Astrocyte of the cerebellum (primary cell): ENCODE measurements at places on chromosomes 6 and 20.

- no peak for DNase-seq
These were observed 48.1 kb downstream of the PLAGL1 start for GRCh38 chr6:143959927-143960326.

GRCh38 chr6:84836366-84836765, 72.0 kb upstream of the TBX18 start:
- no peak for DNase-seq

- no peak for DNase-seq
These were observed 9.7 kb downstream of the TIAM2 start for GRCh38 chr6:155004576-155005372.

GRCh38 chr20:51404297-51405060, 138.0 kb downstream of the NFATC2 start:
- DNase-seq, result no peak

DNA sequence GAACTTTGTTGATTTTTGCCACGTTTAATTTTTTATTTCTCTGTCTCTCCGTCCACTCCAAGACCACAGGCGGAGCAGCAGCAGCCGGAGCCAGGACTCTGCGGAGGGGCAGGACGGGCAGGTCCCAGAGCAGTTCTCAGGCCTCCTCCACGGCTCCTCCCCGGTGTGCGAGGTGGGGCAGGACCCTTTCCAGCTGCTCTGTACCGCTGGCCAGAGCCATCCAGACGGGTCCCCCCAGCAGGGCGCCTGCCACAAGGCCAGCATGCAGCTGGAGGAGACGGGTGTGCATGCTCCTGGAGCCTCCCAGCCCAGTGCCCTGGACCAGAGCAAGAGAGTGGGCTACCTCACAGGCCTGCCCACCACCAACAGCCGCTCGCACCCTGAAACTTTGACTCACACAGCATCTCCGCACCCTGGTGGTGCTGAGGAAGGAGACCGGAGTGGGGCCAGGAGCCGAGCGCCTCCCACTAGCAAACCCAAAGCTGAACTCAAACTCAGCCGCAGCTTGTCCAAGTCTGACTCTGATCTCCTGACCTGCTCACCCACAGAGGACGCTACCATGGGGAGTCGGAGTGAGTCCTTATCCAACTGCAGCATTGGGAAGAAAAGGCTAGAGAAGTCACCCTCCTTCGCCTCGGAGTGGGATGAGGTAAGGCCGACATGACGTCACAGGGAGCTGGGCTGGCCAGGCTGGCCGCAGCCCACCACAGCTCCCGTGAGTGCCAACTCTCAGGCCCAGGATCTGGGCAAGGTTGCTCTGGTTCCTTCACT, 123.5 kb downstream of the TCP11 start:
- no peak for DNase-seq

GRCh38 chr20:46799781-46800408, 90.4 kb downstream of the SLC2A10 start:
- DNase-seq, result no peak

- DNase-seq, result peak; percentile 55
These were observed 110.4 kb upstream of the ARMC2 start for GRCh38 chr6:108737594-108738546.

GRCh38 chr20:44032583-44033331, 118.1 kb downstream of the TOX2 start:
- DNase-seq, result no peak

DNA sequence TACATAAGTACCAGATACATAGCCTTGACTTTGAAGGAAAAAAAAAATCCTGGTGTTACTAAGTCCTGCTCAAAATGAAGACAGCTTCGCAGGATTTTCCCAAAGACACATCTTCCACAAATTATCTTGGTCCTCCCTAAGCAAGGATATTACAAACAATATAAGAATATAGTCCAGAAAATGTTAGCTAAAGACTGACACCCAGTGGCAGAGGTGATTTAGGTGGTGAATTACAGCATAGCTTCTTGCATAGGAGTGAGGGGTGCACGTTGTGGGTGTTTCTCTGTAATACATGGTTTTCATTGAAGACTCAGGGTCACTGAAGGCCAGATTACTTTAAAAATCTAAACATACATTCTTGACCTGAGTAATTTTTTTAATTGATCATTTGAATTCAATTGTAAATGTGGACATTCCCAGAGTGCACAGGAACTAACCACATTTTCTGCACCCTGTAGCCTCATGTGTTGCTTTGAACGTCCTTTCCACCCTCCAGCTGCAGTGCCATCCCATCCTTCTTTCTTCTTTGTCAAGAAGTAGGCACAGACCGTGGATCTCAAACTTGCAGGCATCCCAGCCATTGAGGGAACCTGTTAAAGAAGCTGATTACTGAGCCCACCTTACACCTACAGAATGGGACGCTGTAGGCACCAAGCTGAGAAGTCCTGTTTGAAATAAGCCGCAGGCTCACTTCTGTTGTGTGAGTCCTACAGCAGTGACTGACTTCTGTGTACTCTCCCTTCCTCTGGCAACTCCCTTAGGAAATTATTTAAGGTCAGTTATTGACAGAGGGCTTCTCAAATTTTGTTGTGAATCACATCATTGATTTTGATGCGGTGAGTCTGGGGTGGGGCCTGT, 102.6 kb downstream of the PERP start:
- DNase-seq, result no peak

DNA sequence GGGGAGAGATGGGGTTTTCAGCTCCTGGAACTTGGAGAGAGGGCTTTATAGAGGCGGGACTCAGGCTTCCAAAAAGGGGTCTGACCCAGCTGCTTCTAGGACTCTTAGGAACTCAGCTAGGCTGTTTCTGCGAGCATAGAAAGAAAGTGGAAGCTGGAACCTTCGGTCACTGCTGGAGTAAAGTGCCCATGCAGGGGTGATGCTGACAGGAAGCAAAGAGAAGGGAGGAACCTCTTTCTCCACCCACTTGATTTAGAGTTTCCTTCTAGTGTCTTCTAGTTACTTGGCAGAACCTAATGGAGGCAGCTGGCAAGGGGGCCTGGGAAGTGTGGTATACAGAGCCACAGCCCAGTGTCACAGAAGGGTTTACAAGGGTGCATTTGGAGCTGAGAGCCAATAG, 283.6 kb downstream of the QKI start:
- DNase-seq, result no peak

- no peak for DNase-seq
These were observed 163.2 kb upstream of the JARID2 start for GRCh38 chr6:15082708-15083107.

DNA sequence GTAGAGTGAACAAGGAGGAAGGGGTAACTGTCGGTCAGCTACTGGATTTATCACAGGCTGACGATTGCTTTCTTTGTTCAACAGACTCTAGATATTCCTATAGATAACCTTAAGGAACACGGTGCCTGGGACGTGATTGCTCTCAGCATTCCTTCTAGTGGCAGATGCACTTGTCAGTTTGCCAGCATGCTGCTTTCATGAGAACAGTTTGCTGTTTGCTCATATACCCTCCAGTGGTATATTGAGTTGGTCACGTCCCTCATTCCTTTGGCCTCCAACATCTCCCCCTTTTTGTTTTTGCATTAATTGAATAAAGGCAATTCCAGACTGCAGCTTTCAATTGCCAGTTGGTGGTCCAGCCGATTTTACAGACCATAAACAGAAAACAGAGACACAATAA, 76.8 kb upstream of the BTN3A2 start:
- DNase-seq, result no peak
